ENCODE measurements at places on chromosomes 11 and 22.

DNA sequence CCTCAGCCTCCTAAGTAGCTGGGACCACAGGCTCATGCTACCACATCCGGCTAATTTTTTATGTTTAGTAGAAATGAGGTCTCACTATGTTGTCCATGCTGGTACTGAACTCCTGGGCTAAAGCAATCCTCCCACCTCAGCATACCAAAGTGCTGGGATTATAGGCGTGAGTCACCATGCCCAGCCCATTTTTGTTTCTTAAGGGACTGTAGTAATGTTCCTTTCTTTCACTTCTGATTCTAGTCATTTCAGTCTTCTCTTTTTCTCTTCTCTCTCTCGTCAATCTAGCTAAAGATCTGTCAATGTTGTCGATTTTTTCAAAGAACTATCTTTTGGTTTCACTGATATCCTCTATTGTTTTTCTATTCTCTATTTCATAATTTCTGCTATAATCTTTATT is 111.0 kb upstream of the APOA1 start:
- no peak for DNase-seq

DNA sequence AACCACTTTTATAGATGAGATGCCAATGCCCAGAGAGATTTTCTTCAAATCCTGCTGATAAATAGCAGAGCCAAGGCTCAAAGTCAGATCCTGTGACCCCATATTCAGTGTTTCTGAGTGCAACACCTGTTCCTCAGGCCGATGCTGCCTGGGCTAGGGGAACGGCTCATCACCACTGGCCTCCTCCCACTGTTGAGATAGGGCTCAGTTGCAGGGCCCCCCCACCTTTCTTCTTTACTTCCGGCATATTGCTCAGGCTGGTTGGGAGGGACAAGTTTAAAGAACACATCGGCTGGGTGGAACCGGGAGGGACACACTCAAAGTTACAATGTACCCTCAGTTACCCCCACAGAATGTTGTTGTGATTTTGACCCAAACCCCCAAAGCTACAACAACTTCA is 88.3 kb upstream of the CRTAM start:
- no peak for DNase-seq

GRCh38 chr11:128532572-128533091 is 54.7 kb downstream of the ETS1 start:
- DNase-seq = no peak

DNA sequence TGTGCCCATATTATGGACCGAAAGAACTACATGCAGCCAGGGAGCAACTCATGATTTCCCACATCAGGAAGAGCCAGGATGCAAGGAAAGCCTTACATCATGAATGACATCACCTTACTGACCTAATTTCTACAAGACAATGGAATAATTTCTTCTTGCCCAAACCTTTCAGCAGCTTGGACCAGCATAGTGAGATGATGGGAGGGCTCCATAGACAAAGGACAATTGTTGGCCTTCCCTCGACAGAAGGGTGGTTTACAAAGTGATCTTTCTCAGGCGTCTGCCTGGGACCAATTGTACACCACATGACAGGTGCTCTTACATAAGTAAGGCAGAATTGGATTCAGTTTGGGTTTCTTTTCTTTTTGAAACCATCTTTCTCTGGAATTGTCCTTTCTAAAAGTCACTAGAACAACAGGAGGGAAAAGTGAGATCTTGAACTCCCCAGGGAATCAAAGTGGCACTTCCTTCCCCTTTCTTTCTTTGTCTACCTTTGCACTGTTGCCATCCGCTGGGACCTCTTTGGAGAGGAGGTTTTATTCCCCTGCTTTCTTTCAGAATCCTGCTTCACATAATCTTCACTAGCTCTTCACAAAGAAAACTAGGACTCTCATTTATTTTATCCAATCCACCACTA is 51.7 kb upstream of the PAK1 start:
- DNase-seq = peak; percentile 16

- DNase-seq = no peak
Observed at GRCh38 chr11:8068605-8069221, 12.3 kb upstream of the TUB start.
